ENCODE measurements at places on chromosomes 6 and 20.

GRCh38 chr20:20410678-20411077 is 42.8 kb downstream of the INSM1 start:
- no peak overlapping the region for H3K4me3 ChIP-seq
- H3K27me3 ChIP-seq, result no peaks in the 10 kb centered on the region
- DNase-seq, result peak; percentile 79
- H3K27ac ChIP-seq, result no peak overlapping the region
- H3K4me1 ChIP-seq, result peaks cover 26% of the 10 kb centered on the region
- H3K36me3 ChIP-seq, result no peaks in the 10 kb centered on the region

DNA sequence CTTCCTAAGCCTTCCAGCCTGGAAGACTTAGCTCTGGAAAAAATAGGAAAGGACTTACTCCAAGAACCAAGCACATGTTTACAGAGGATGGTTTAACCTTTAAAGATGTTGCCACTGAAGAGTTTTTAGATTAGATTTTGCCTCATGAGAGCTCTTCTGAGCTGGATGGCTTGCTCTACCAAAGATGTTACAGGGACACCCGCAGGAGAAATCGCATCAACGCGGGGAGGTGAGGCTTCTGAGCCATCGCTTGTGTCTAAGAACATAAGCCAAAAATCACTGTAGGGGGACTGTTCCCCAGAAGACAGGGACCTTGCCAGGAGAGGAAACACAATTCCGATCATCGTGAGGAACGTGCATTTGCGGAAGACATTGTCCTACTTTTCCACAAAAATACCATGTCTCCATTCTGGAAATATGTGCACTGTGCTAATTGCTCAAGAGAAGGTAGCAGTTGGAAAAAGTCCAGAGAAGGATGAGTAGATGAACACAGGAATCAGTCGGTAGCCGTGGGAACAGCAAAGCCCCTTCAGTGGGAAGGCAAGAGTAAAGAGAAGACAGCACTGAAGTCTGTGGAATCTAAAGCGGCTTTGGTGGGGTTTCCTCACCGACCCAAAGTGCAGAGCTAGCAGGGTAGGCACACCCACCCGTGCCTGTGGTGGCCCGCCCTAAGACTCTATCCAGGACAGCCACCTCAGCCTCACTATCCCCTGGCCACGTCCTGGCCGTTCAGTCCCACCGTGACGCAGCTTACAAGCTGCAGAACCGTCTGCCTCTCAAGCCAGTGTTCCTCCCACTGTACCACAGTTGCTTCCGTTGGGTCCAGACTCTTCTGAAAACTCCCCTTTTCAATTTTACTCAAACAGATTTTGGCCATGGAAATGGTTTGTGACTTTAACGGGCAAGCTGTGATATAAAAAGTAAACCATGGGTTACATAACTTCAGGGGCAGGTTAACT is 334.8 kb downstream of the NRN1 start:
- H3K27ac ChIP-seq, result peak overlapping the region; percentile 39
- no peak for DNase-seq
- H3K4me3 ChIP-seq, result no peak overlapping the region

GRCh38 chr20:37290158-37290810 is 829 bp downstream of the MANBAL start:
- DNase-seq, result no peak
- H3K4me3 ChIP-seq, result peak overlapping the region; percentile 83
- H3K36me3 ChIP-seq, result peaks cover 14% of the 10 kb centered on the region
- peak overlapping the region; percentile 93 for H3K27ac ChIP-seq
- no peaks in the 10 kb centered on the region for H3K27me3 ChIP-seq

DNA sequence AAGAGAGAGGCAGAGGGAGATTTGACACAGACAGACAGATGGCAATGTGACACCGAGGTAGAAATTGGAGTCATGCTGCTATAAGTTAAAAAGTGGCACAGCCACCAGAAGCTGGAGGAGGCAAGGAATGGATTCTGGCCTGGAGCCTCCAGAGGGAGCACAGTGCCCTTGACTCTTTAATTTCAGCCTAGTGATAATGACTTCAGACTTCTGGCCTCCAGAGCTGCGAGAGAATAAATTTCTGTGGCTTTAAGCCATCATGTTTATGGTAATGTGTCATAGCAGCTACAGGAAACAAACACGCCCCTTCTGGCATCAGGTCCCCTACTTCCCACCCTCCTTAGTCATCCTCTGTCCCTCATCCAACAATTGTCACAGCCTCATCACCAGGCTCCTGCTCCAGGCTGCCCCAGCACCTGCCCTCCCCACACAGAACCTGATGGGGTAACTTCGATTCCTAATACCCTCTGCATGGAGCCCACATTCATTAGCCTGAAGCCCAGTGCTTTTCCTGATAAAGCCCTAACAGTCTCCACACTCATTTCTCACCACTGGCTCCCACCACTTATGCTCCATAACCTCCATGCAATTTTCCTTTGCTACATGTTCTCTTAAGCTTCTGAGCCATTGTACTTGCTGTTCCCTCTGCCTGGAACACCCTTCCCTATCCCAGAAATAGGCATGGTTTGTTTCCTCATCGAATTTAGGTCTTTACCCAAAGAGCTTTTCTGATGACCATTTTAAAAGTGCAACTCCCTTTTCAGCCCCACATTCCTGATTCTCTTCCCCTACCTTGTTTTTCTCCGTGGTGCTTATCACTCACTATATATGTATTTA is 69.7 kb upstream of the TOX2 start:
- peak overlapping the region; percentile 6 for H3K27ac ChIP-seq
- H3K4me1 ChIP-seq, result no peaks in the 10 kb centered on the region
- H3K27me3 ChIP-seq, result no peaks in the 10 kb centered on the region
- peak; percentile 65 for DNase-seq

- H3K4me3 ChIP-seq, result peak overlapping the region; percentile 67
- no peaks in the 10 kb centered on the region for H3K36me3 ChIP-seq
- H3K4me1 ChIP-seq, result peaks cover 6% of the 10 kb centered on the region
- peak; percentile 92 for DNase-seq
Measured at GRCh38 chr6:21587179-21587960, 6.2 kb upstream of the SOX4 start.

- no peaks in the 10 kb centered on the region for H3K4me1 ChIP-seq
- no peaks in the 10 kb centered on the region for H3K27me3 ChIP-seq
- H3K36me3 ChIP-seq, result no peaks in the 10 kb centered on the region
Measured at GRCh38 chr20:4384961-4385360, 336.7 kb upstream of the PRND start.

GRCh38 chr20:32231847-32232246 is 24.2 kb downstream of the POFUT1 start:
- peaks cover 16% of the 10 kb centered on the region for H3K4me1 ChIP-seq
- DNase-seq, result no peak
- H3K27ac ChIP-seq, result no peak overlapping the region
- H3K4me3 ChIP-seq, result no peak overlapping the region
- H3K27me3 ChIP-seq, result no peaks in the 10 kb centered on the region
- H3K36me3 ChIP-seq, result peaks cover 94% of the 10 kb centered on the region

- peaks cover 33% of the 10 kb centered on the region for H3K36me3 ChIP-seq
- H3K4me3 ChIP-seq, result peak overlapping the region; percentile 63
- peak; percentile 79 for DNase-seq
- no peaks in the 10 kb centered on the region for H3K27me3 ChIP-seq
Measured at GRCh38 chr20:33667245-33667675, 517 bp downstream of the ACTL10 start.

DNA sequence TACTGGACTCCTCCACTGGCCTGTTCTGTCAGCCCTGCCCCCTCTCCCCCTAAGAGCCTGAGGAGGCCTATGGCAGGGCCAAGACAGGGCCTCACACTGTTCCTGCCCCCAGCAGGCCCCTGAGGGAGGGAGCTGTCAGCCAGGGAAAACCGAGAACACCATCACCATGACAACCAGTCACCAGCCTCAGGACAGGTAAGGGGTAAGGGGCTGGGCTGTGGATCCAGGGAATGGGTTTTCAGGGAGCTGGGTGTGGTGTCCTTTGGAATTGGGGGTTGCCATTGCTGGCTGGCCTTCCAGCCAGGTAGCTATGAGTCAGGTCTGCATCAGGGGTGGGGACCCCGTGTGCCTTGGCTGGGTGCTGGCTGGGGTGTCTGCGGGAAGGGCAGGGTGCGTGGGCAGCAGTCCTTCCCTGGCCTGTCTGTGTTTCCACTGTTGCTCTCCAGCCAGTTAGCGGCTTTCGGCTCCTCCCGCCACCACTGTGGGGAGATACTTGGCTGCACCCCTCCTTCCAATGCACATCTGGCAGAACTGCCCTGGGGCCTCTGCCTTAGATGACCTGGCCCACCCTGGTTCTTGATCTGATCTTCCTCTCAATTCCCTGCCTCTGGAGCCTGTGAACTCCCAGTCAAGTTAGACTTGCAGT is 3.9 kb downstream of the SLC29A1 start:
- peak overlapping the region; percentile 22 for H3K4me3 ChIP-seq
- H3K27me3 ChIP-seq, result no peaks in the 10 kb centered on the region
- peak; percentile 46 for DNase-seq
- peaks cover 40% of the 10 kb centered on the region for H3K36me3 ChIP-seq
- peak overlapping the region; percentile 58 for H3K27ac ChIP-seq

- H3K27me3 ChIP-seq, result no peaks in the 10 kb centered on the region
- H3K36me3 ChIP-seq, result no peaks in the 10 kb centered on the region
- no peak for DNase-seq
- no peak overlapping the region for H3K4me3 ChIP-seq
- H3K27ac ChIP-seq, result no peak overlapping the region
Measured at GRCh38 chr6:131937226-131937625, 13.9 kb downstream of the CCN2 start.

- peaks cover 20% of the 10 kb centered on the region for H3K4me1 ChIP-seq
- H3K27ac ChIP-seq, result no peak overlapping the region
- H3K4me3 ChIP-seq, result no peak overlapping the region
Measured at GRCh38 chr20:13799974-13800373, 15.1 kb downstream of the NDUFAF5 start.

GRCh38 chr6:121515630-121516265 is 80.3 kb downstream of the GJA1 start:
- H3K36me3 ChIP-seq, result no peaks in the 10 kb centered on the region
- no peaks in the 10 kb centered on the region for H3K4me1 ChIP-seq
- no peak overlapping the region for H3K27ac ChIP-seq
- no peak for DNase-seq
- H3K4me3 ChIP-seq, result no peak overlapping the region

- no peaks in the 10 kb centered on the region for H3K36me3 ChIP-seq
- no peak overlapping the region for H3K4me3 ChIP-seq
- DNase-seq, result no peak
- H3K4me1 ChIP-seq, result no peaks in the 10 kb centered on the region
Measured at GRCh38 chr6:51303338-51303737, 484.7 kb downstream of the TFAP2B start.

DNA sequence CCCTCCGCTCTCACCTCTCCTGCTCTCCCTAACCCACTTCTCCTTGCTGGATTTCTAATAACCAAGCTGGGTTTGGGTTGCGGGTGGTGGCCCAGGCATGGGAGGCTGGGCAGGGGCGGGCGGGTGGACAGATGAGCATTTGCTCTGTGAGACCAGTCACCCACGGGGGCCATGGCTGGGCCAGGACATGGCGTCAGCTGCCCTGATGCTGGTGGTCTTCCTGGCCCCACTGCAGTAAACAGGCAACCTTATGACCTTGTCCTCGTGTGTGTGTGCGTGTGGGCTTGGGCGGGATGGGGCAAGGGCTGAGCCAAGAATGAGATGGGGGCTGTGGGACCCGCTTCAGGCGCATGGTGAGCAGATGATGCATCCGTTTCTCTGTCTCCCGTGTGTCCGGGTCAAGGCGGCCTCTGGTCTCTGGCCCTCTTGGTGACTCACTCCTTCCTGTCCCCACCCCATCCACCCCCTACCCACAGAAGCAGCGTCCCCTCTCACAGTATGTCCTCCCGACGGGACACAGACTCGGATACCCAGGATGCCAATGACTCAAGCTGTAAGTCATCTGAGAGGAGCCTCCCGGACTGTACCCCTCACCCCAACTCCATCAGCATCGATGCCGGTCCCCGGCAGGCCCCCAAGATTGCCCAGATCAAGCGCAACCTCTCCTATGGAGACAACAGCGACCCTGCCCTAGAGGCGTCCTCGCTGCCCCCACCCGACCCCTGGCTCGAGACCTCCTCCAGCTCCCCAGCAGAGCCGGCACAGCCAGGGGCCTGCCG is 41.4 kb upstream of the MYL9 start:
- peaks cover 32% of the 10 kb centered on the region for H3K4me1 ChIP-seq
- H3K27me3 ChIP-seq, result no peaks in the 10 kb centered on the region
- H3K36me3 ChIP-seq, result peaks cover 47% of the 10 kb centered on the region
- no peak for DNase-seq

GRCh38 chr6:72413884-72414283 is 208.0 kb upstream of the KCNQ5 start:
- H3K4me3 ChIP-seq, result no peak overlapping the region
- DNase-seq, result peak; percentile 34
- no peaks in the 10 kb centered on the region for H3K4me1 ChIP-seq
- H3K27me3 ChIP-seq, result no peaks in the 10 kb centered on the region
- no peak overlapping the region for H3K27ac ChIP-seq

DNA sequence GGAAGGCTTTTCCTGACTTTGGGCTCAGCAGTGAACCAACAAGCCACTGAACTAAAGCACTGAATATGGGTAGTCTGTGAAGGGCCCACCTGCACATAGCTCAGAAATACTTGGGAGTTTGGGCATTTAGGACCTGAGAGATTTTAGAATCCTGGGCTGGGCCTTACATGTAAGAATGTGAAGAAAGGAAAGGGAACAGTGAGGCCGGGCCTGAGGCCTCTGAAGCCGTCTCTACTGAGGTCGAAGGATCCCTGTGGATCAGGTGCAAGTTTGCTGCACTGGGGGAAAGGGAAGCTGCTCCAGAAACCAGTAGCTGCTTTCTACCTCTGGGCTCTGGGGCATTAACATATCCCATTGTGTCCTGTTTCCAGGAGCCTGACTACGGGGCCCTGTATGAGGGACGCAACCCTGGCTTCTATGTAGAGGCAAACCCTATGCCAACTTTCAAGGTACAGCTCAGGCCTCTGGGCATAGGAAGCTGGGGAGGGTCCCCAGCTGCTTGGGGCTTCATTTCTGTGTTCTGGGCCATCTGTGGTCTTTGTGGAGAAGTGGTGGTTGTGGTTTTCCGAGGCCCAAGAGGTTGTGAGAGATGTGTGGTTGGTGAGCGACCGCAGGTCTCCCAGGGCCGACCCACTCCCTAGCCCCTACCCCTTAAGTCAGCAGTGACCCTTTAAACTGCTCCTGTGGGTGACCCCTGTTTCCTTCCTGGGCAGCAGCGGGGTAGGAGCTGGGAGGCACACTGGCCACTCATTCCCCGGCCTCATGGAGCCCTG is 30.3 kb downstream of the PLCG1 start:
- peaks cover 100% of the 10 kb centered on the region for H3K36me3 ChIP-seq
- no peak overlapping the region for H3K4me3 ChIP-seq
- H3K27me3 ChIP-seq, result no peaks in the 10 kb centered on the region
- peaks cover 8% of the 10 kb centered on the region for H3K4me1 ChIP-seq
- DNase-seq, result no peak

GRCh38 chr6:8064638-8065518 is 689 bp upstream of the BLOC1S5 start:
- peak overlapping the region; percentile 92 for H3K27ac ChIP-seq
- peak overlapping the region; percentile 84 for H3K4me3 ChIP-seq
- DNase-seq, result peak; percentile 48
- no peaks in the 10 kb centered on the region for H3K4me1 ChIP-seq

Data from stomach (tissue), 19 donors.